H1 (cell line): ENCODE measurements at places on chromosomes 5 and 9. TPM values are rescaled to one million over a fixed set of nuclear protein-coding genes. Genes with fewer than 3 reads are reported as not detected.

ZSWIM6 gene
- 11.4 and 12.4 TPM in 2 replicates for total RNA-seq

LECT2 gene
- total RNA-seq, result not detected in 2 replicates

ADAMTS16 gene
- 14.6 and 16.0 TPM in 2 replicates for total RNA-seq

GRCh38 chr5:7218141-7218540 lies 177.8 kb upstream of the ADCY2 start:
- no peaks in the 10 kb centered on the region for H3K4me1 ChIP-seq
- H3K27me3 ChIP-seq, result no peaks in the 10 kb centered on the region
- no peak overlapping the region for H3K27ac ChIP-seq

GRCh38 chr5:144581044-144581443 lies 410.4 kb downstream of the KCTD16 start:
- no peak overlapping the region for H3K4me3 ChIP-seq
- H3K27me3 ChIP-seq, result no peaks in the 10 kb centered on the region
- no peaks in the 10 kb centered on the region for H3K36me3 ChIP-seq
- H3K27ac ChIP-seq, result no peak overlapping the region
- DNase-seq, result no peak

DNA sequence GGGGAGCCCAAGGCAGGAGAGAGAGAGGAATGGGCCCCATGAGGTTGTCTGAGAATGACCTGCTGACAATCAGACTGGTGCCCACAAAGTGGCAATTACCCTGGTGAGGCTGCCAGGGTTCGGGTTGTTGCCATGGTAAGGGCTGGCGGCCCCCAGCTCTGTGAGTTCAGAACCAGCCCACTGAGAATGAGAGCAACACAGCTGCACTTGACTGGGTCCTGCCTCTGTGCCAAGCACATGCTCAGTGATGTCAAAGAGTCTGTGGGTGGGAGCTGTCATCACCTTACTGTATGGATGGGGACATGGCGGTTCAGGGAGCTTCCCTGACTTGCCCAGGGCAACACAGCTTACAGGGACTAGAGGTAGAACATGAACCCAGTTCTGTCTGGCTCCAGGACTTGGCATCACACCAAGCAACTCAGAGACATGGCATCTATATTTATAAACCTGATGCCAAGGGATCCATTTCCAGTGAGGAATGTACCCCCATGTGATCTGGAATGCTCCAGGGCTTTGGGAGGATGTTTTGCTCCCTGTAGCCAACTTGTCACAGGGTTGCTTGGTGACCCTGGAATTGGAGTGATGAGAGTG lies 38.2 kb upstream of the TEX48 start:
- H3K36me3 ChIP-seq, result no peaks in the 10 kb centered on the region
- no peak for DNase-seq
- no peak overlapping the region for H3K4me3 ChIP-seq
- no peaks in the 10 kb centered on the region; the same call in 1 of the 2 replicates for H3K27me3 ChIP-seq
- H3K4me1 ChIP-seq, result no peaks in the 10 kb centered on the region

- DNase-seq, result no peak
- no peaks in the 10 kb centered on the region for H3K4me1 ChIP-seq
- no peaks in the 10 kb centered on the region for H3K27me3 ChIP-seq
- no peaks in the 10 kb centered on the region for H3K36me3 ChIP-seq
These were observed 214.7 kb downstream of the GAS1 start for GRCh38 chr9:86732514-86733171.

DNA sequence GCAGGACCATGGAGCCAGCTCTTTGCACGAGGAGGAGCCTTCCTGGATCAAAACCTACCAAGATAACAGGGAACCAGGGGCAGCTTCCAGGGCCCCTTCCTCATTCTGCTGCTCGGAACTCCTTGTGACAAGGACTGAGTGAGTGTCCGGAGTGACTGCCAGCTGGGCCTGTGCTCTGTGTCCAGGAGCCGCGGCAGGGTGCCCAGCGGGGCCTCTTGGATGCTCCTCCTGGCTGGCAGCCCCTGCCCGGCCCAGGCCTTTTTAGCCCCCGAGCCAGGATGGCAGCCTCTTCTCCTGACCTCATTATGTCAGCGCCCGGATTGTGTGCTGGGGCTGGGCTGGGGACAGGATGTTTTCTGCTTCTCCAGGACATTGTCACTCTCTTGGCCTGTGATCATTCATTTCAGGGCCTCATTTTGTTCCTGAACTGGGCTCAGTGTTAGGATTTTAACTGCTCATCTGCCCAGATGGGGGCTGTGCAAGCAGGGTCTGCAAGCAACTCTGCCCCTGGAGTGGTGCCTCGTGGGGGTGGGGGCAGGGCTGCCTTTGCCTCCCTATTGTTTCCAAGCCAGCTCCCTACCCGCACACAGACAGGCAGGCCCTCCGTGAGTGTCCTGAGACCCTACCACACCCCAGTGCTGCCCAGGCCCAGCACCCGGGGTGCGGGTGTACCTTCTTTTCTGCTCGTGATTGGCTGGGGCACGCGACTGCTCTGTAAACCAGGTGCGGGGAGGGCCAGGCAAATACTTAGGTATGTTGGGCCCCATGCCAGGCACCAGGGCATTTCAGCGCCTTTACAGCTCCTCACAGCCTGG lies 161.6 kb downstream of the COL23A1 start:
- no peaks in the 10 kb centered on the region for H3K27me3 ChIP-seq
- no peak overlapping the region for H3K27ac ChIP-seq
- no peak overlapping the region for H3K4me3 ChIP-seq

DNA sequence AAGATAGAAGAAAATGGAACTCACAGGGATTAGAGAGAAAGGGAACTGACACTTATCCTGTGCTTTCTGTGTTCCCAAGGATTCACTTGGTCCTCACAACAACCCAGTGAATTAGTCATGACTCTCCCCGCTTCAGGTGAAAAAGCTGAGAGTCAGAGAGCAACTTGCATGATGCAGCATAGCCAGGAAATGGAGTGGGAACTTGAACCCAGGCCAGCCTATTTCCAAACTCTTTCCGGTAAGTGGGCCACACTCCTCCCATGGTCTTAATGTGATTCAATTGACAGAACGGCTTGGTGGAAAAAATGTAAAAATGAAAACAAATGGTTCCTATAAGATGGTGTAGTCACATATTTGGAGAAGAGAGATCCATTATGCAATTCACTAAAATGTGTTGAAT lies 45.9 kb upstream of the CEMIP2 start:
- H3K4me3 ChIP-seq, result no peak overlapping the region
- H3K27ac ChIP-seq, result no peak overlapping the region
- peaks cover 2% of the 10 kb centered on the region; the same call in 1 of the 2 replicates for H3K4me1 ChIP-seq

GRCh38 chr5:52786391-52786790 lies 1.3 kb upstream of the ITGA1 start:
- no peaks in the 10 kb centered on the region for H3K36me3 ChIP-seq
- H3K4me3 ChIP-seq, result no peak overlapping the region
- H3K27ac ChIP-seq, result no peak overlapping the region
- no peaks in the 10 kb centered on the region for H3K27me3 ChIP-seq

DNA sequence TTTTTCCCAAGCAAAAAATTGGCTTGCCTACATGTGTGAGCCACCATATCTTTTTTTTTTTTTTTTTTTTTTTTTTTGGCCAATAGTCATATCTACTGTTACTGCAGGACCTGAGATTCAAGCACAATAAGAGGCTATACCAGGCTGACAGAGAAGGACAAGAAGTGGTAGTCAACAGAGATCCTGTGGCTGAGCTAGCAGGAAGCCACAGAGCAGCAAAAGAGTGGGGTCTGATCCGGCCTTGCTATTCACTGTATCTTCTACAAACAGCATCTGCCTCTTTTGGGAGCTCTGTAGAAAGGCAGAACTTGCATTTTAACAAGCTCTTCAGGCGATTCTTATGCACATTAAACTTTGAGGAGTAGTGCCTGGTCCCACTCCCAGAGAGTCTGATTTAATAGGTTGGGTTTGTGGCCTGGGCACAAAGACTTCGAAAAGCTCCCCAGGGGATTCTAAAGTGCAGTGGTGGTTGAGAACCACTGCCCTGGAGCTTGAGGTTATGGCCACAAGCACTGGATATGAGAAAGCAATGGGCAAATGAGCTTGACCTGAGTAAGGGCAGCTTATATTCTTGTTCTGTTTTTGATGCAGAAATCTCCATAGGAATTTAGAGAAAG lies 162.8 kb downstream of the PIK3R1 start:
- no peaks in the 10 kb centered on the region for H3K4me1 ChIP-seq
- no peak overlapping the region for H3K27ac ChIP-seq
- no peak for DNase-seq
- H3K4me3 ChIP-seq, result no peak overlapping the region
- H3K36me3 ChIP-seq, result no peaks in the 10 kb centered on the region
- no peaks in the 10 kb centered on the region for H3K27me3 ChIP-seq

- H3K36me3 ChIP-seq, result no peaks in the 10 kb centered on the region
- DNase-seq, result no peak
- H3K27ac ChIP-seq, result no peak overlapping the region
- no peaks in the 10 kb centered on the region for H3K4me1 ChIP-seq
These were observed 88.2 kb upstream of the PANK3 start for GRCh38 chr5:168667301-168667840.

- no peaks in the 10 kb centered on the region for H3K36me3 ChIP-seq
- H3K4me1 ChIP-seq, result peaks cover 3% of the 10 kb centered on the region
- peak overlapping the region; percentile 84; the same call in 1 of the 2 replicates for H3K4me3 ChIP-seq
- H3K27me3 ChIP-seq, result peaks cover 34% of the 10 kb centered on the region
These were observed 2.9 kb downstream of the NRARP start for GRCh38 chr9:137299203-137299565.

GRCh38 chr9:123608104-123608503 lies 252.1 kb downstream of the CRB2 start:
- no peaks in the 10 kb centered on the region for H3K4me1 ChIP-seq
- H3K4me3 ChIP-seq, result no peak overlapping the region
- no peaks in the 10 kb centered on the region for H3K27me3 ChIP-seq
- DNase-seq, result peak; percentile 20
- no peaks in the 10 kb centered on the region for H3K36me3 ChIP-seq

GRCh38 chr9:4062966-4063365 lies 236.9 kb downstream of the GLIS3 start:
- no peaks in the 10 kb centered on the region for H3K4me1 ChIP-seq
- DNase-seq, result no peak
- no peak overlapping the region for H3K27ac ChIP-seq
- H3K27me3 ChIP-seq, result no peaks in the 10 kb centered on the region
- H3K4me3 ChIP-seq, result no peak overlapping the region
- no peaks in the 10 kb centered on the region for H3K36me3 ChIP-seq

- H3K27ac ChIP-seq, result no peak overlapping the region
- no peak for DNase-seq
- no peaks in the 10 kb centered on the region for H3K27me3 ChIP-seq
- H3K4me1 ChIP-seq, result no peaks in the 10 kb centered on the region
- no peaks in the 10 kb centered on the region for H3K36me3 ChIP-seq
- no peak overlapping the region for H3K4me3 ChIP-seq
These were observed 96.8 kb downstream of the RAPGEF6 start for GRCh38 chr5:131538177-131538593.

DNA sequence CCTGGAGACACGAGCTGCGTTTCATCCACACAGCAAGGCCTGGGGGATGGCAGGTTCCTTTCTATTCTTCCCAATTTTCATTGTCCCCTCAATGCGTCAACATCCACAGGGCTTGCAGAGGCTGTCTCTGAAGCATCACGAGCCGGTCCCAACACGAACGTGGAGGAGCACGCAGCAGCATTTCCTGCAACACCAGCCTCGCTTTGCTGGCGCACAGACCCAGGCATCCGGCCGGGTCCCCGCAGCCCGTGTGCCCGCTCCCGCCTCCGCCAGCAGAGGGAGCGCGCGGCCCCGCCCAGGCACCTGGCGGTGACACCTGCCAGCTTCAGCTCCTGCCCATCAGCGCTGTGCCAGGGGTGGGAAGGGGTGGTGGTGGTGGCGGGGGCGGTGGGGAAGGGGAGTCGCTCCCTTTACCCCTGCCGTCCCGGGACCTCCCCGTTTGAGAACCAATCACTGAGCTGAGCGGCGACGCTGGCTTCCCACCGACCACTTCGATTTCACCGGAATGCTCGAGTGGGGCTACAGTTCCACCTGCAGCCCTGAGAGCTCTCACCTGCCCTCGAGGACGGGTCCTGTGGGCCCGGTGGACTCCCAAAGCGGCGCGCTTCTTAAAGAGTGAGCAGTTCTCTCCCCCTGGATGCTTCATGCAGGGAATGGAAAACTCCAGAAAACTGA lies 464.5 kb downstream of the ICE1 start:
- H3K27ac ChIP-seq, result no peak overlapping the region
- no peak overlapping the region for H3K4me3 ChIP-seq
- peaks cover 3% of the 10 kb centered on the region; the same call in 1 of the 2 replicates for H3K4me1 ChIP-seq

- no peaks in the 10 kb centered on the region for H3K36me3 ChIP-seq
- no peak overlapping the region for H3K27ac ChIP-seq
- H3K27me3 ChIP-seq, result no peaks in the 10 kb centered on the region
- no peaks in the 10 kb centered on the region for H3K4me1 ChIP-seq
- no peak overlapping the region for H3K4me3 ChIP-seq
- DNase-seq, result no peak
These were observed 81.2 kb downstream of the FSTL4 start for GRCh38 chr5:133531178-133531577.

GRCh38 chr9:95696701-95697100 lies 178.8 kb upstream of the ERCC6L2 start:
- H3K4me1 ChIP-seq, result no peaks in the 10 kb centered on the region
- H3K4me3 ChIP-seq, result no peak overlapping the region
- H3K36me3 ChIP-seq, result no peaks in the 10 kb centered on the region
- no peaks in the 10 kb centered on the region for H3K27me3 ChIP-seq
- H3K27ac ChIP-seq, result no peak overlapping the region

DNA sequence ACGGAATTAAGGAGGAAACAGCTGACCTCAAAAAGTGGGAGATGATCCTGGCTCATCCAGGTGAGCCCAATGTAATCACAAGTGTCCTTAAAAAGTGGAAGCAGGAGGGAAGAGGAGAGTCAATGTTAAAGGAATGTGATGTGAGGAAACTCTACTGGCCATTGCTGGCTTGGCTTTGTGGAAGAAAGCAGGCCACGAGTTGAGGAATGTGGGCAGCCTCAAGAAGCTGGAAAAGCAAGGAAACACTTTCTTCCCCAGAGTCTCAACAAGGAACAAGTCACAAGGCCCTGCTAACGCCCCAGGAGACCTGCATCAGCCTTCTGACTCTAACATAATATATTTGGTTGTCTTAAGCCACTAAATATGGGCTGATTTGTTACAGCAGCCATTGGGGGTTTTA lies 252.8 kb downstream of the PSAT1 start:
- no peaks in the 10 kb centered on the region for H3K27me3 ChIP-seq
- no peak overlapping the region for H3K27ac ChIP-seq

DNA sequence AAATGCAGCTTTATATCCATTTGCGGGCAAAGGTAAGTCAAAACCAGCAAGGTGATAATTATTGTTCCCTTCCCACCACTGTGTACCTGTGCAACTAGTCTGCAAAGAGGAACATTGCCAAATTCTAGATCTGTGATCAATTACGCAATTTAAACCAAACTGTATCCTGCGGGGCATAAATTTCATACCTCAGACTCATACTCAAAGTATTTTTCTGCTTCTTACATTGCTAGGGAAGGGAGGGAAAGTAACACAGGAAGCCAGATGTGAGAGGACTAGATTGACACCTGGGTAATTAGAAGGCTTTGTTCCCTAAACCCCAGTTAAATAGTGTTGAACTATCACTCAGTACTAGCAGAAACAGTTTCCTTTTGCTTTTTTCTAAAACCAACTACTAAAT lies 240.2 kb upstream of the ZNF608 start:
- DNase-seq, result no peak
- H3K36me3 ChIP-seq, result peaks cover 9% of the 10 kb centered on the region; the same call in 1 of the 2 replicates
- H3K27me3 ChIP-seq, result no peaks in the 10 kb centered on the region
- H3K4me3 ChIP-seq, result no peak overlapping the region
- H3K4me1 ChIP-seq, result no peaks in the 10 kb centered on the region

- H3K36me3 ChIP-seq, result no peaks in the 10 kb centered on the region
- no peak overlapping the region for H3K4me3 ChIP-seq
- H3K27me3 ChIP-seq, result no peaks in the 10 kb centered on the region
- no peaks in the 10 kb centered on the region for H3K4me1 ChIP-seq
- H3K27ac ChIP-seq, result no peak overlapping the region
- no peak for DNase-seq
These were observed 85.1 kb downstream of the NDUFAF2 start for GRCh38 chr5:61030163-61030482.

- H3K36me3 ChIP-seq, result peaks cover 36% of the 10 kb centered on the region
- H3K4me1 ChIP-seq, result peaks cover 3% of the 10 kb centered on the region; the same call in 1 of the 2 replicates
- H3K27ac ChIP-seq, result peak overlapping the region; percentile 92
- peak overlapping the region; percentile 98 for H3K4me3 ChIP-seq
- DNase-seq, result no peak
- no peaks in the 10 kb centered on the region for H3K27me3 ChIP-seq
These were observed 554 bp downstream of the RPS23 start for GRCh38 chr5:82277613-82277986.
